Uterus (tissue), 4 donors: ENCODE measurements at places on chromosomes 11 and 22. TPM values are rescaled to one million over a fixed set of nuclear protein-coding genes. Genes with fewer than 3 reads are reported as not detected.

DNA sequence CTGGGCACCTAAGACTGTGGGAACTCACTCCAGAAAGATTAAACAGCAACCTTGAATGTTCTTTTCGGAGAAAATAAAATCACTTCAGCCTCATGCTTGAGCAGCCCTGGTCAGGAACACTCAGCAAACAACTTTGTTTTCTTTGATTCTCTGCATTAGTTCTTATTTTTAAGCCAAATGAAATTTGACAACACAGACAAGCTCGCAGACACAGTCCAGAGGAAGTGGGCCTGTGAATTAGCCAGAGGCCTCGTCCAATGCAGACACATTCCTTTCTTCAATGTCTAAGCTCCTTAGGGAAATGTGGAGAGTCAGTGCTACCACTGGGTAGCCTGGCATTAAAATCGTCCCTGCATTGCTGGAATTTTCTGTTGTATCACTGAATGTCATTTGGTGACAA is 62.9 kb upstream of the CSNK2A3 start:
- no peaks in the 10 kb centered on the region for H3K4me1 ChIP-seq
- DNase-seq = no peak
- H3K4me3 ChIP-seq = no peak overlapping the region
- H3K36me3 ChIP-seq = no peaks in the 10 kb centered on the region
- no peaks in the 10 kb centered on the region for H3K27me3 ChIP-seq

OR5A1 gene
- not detected for total RNA-seq

DNA sequence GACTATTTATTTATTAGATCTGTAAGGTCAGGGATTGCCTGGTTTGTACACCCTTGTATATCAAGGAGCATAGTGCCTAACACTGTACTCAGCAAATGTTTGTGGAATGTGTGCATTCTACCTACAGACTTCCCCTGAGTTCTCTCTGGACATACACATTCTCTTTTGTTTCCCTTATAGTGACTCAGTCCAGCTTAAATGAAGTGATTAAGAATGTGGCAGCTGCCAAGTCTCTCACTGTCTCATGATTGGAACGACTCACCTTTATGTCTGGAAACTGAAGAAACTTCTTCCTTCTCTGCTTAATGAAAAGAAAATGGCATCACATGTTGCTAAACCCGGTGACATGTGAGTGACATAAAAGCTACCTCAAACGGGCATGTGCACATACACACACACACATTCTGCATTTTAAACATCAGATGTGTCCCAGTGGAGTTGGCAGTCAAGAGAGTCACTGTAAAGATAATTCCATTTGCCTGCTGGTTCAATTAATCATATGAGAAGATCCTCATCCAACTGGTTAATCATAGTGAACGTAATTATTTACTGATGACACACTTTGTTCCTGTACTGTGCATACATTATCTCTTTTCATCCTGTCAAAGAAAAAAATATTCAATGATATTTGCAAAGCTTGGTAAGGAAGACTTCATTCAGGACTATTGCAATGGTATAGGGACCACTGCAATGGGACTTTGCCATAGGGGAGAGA is 42.8 kb downstream of the GLYAT start:
- H3K27me3 ChIP-seq = no peaks in the 10 kb centered on the region
- no peak overlapping the region for H3K4me3 ChIP-seq
- no peaks in the 10 kb centered on the region for H3K36me3 ChIP-seq
- no peak for DNase-seq
- H3K27ac ChIP-seq = no peak overlapping the region

GLB1L2 gene
- total RNA-seq = 28.2 TPM
